ENCODE measurements at places on chromosomes 16 and 17.

- no peak for DNase-seq
Measured at GRCh38 chr17:67059372-67059771, 15.0 kb downstream of the CACNG1 start.

DNA sequence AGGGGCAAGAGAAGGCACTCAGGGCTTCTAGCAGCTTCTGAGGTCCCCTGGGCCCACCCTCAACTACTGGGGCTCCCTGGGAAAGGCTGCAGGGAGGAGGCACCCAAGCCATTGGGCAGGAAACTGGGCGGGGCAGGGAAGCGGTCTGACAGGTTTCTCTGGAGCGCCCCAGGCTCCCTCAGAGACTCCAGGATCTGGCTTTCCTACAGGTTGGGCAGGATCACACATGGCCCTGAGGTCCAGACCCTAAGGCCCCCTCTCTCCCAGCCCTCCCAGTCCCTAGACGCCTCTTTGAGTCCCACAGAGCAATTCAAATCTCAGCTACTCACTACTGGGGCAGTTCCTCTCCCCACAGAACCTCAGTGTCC lies 14.3 kb downstream of the JUP start:
- no peak for DNase-seq

DNA sequence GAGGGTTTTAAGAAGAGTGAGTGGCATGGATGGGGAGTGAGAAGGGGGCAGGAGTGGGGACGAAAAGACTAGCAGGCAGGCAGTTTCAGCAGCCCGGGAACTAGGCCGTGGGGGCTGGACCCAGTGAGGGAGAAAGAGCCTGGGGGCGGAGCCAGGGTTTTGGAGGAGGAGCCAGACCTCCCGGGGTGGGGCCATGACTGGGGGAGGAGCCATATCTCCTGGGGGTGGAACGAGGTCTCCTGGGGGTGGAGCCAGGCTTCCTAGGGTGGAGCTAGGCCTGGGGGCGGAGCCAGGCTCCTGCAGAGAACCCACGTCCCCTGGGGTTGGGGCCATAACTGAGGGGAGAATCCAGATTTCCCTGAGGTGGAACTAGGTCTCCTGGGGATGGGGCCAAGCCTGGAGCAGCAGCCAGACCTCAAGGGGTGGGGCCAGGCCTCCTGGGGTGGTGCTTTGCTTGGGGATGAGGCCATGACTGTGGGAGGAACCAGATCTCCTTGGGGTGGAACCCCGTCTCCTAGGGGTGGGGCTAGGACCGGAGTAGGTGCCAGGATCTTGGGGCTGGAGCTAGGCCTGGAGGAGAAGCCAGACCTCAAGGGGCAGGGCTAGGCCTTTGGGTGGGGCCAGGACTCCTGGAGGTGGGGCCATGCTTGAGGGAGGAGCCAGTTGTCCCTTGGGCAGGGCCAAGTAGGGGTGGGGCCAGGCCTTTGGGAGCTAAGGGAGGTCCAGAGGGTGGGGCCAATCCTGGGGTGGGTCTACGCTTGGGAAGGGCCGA lies 41.7 kb upstream of the JPH3 start:
- DNase-seq: peak; percentile 74

GRCh38 chr17:6422654-6423241 lies 12.2 kb downstream of the AIPL1 start:
- no peak for DNase-seq

- DNase-seq: no peak
Measured at GRCh38 chr16:23081675-23082119, 67.6 kb downstream of the USP31 start.

GRCh38 chr16:1526608-1527555 lies 6.6 kb upstream of the TMEM204 start:
- DNase-seq: no peak

DNA sequence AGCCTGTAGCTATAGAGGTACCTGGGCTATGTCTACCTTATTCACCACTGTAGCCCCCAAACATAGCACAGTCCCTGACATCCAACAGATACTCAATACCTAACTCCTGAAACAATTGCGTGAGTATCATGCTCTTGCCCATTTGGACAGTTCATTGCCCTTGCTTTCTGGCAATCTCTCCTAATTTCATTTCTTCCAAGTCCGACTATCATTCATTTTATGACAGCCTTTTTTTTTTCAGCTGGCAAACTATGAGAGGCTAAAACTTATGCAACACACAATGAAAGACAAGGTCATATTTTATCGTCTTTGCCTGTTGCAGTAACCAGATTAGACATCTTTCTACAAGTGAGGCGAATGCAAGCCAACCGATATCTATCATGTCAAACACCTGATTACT lies 169.2 kb downstream of the RBFOX1 start:
- DNase-seq: no peak

DNA sequence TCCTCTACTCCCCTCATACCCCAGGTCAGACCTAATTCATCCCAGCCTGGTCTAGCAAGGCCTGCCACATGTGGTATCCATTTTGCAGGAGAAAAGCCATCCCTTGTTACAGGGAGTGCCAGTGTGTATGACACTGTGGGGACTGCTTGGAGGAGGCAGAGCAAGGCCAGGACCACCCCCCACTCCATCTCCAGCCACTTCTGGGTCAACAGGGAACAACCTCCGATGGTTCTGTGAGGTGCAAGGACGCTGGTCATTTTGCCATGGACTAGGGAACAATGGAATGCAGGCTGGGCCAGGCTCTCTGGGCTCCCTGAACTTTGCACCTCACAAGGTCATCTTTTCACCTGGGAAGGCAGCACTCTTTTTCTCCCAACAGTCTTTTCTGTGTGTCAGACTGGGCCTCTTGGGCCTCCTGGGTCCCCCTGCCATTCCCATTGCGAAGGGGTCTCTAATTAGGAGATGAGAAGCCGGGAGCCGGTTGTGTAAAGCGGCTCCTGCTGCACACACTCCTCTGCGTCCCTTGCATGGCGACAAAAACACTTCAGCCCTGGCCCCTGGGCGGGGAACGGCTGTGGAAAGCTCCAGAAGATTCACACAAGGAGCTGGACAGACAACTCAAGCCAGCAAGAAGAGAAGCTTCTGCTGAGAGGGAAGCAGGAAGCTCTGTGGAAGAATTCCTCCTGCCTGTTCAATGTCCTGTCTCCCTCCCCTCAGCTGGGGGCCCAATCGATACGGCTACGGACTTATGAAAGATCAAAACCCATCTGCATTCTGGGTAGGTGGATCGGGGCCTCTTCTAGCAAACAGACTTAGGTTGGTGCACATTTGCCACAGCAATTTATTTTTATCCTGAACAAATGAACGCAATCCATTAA lies 38.5 kb upstream of the MTSS2 start:
- no peak for DNase-seq

Measured in SW480 (cell line).